Liver (tissue), 10 donors: ENCODE measurements at places on chromosomes 1 and 21. TPM values are rescaled to one million over a fixed set of nuclear protein-coding genes. Genes with fewer than 3 reads are reported as not detected.
A peak's percentile ranks its signal among the peaks of the same experiment; 100 is the strongest.

GRCh38 chr1:107009281-107009680, 47.2 kb upstream of the PRMT6 start:
- no peak overlapping the region for H3K4me3 ChIP-seq
- H3K4me1 ChIP-seq = no peaks in the 10 kb centered on the region
- no peak overlapping the region for H3K27ac ChIP-seq
- DNase-seq = no peak
- no peaks in the 10 kb centered on the region for H3K27me3 ChIP-seq

The CCDC181 gene
- 0.08 TPM for total RNA-seq

The IL19 gene
- total RNA-seq = not detected

The OR2T2 gene
- total RNA-seq = not detected

DNA sequence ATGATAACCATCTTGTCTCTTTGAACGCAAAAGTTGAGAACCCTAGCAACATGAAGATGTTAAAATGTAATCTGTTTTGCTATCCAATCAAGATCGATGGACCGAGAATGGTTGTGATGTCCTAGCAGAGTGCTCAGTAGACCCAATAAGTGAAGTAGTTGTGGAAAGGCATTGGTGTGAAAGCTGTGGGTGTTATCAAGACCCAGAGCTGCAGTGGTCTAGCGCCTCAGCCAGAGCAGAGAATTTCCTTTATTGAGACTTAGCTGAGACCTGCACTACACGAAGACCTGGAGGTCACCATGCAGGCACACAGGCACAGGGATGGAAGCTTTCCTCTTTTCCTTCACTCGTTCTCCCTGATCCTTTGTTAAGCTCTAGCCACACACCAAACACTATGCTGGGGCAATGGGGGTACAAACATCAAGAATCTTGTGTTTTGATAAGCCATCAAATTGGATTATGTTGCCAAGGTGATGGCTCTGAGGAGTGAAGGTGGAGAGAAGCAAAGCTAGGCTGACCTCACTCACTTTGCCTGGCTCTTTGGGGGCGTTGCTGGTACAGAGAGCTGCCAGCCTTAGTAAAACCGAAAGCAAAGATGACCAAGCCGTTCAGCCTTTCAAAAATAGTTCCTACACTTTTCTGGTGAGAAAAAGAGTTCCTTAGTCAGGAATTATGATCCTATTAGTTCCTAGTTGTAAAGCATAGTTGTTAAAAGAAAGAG, 24.1 kb downstream of the METTL13 start:
- no peaks in the 10 kb centered on the region for H3K4me1 ChIP-seq
- DNase-seq = no peak
- H3K27me3 ChIP-seq = no peaks in the 10 kb centered on the region
- H3K36me3 ChIP-seq = no peaks in the 10 kb centered on the region
- H3K27ac ChIP-seq = no peak overlapping the region

The NUDT4B gene
- 21.0 TPM for total RNA-seq

DNA sequence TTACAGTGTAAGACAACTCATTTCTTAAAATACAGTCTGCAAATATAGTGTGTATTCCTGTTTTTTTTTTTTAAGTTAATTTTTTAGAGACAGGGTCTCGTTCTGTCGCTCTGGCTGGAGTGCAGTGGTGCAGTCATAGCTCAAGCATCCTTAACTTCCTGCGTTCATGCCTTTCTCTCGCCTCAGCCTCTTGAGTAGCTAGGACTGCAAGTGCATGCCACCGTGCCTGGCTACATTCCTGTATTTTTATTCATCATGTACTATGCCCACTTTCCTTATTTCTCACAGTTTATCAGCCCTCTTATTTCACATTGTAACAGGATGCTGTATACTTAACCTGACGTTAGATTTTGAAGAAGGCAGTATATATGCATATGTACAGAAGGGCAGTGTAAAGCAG, 26.7 kb downstream of the MIER1 start:
- no peaks in the 10 kb centered on the region for H3K27me3 ChIP-seq
- H3K36me3 ChIP-seq = peaks cover 9% of the 10 kb centered on the region
- no peaks in the 10 kb centered on the region for H3K4me1 ChIP-seq
- H3K27ac ChIP-seq = no peak overlapping the region

DNA sequence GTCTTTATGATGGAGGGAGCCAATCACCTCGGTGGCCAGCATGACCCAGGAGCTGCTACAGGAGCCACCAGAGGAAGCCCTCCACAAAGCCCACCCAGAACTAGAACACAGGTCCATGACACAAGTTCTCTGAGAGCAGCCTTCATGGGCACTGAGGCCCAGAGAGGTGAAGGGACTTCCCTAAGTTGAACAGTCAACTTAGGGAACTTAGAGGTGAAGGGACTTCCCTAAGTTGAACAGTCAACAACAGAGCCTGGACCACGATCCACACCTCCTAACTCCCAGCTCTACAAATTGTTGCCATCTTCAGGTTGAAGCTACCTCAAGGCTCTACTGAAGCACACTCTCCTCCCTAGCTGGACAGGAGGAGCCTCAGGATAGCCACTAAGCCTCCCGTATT, 132.7 kb downstream of the CCDC185 start:
- H3K27ac ChIP-seq = no peak overlapping the region

DNA sequence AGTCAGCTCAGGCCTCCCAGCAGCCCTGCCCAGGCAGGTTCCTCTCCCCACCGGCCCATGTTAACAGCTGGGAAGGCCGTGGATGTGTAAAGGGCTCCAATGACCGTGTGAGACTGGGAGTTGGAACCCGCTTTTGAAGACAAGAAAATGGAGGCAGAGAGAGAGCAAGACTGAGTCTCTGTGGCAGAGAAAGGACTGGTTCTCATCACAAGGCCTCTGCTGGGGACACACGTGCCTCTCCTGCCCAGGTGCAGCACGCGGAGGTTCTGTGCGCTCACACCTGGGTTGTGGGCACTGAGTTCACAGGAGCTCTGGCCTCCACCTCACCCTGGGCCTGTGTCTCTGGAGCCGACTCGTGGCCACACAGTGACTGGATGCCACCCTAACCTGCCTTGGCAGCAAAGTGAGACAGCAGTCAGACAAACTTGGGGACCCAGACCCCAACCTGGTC, 27.0 kb downstream of the RUNX3 start:
- no peaks in the 10 kb centered on the region for H3K4me1 ChIP-seq
- no peak overlapping the region for H3K27ac ChIP-seq
- no peak overlapping the region for H3K4me3 ChIP-seq
- no peaks in the 10 kb centered on the region for H3K36me3 ChIP-seq
- no peak for DNase-seq

The FAAH gene
- total RNA-seq = 4.3 TPM

GRCh38 chr1:69993810-69994209, 211.6 kb downstream of the LRRC40 start:
- no peak overlapping the region for H3K4me3 ChIP-seq
- no peaks in the 10 kb centered on the region for H3K36me3 ChIP-seq
- no peak overlapping the region for H3K27ac ChIP-seq
- no peak for DNase-seq
- H3K27me3 ChIP-seq = no peaks in the 10 kb centered on the region

The SELENBP1 gene
- total RNA-seq = 152 TPM

- H3K27ac ChIP-seq = no peak overlapping the region
- peaks cover 10% of the 10 kb centered on the region for H3K4me1 ChIP-seq
- H3K4me3 ChIP-seq = no peak overlapping the region
- H3K36me3 ChIP-seq = no peaks in the 10 kb centered on the region
- H3K27me3 ChIP-seq = peaks cover 7% of the 10 kb centered on the region
Measured at GRCh38 chr1:181318022-181318857, 165.1 kb upstream of the CACNA1E start.

DNA sequence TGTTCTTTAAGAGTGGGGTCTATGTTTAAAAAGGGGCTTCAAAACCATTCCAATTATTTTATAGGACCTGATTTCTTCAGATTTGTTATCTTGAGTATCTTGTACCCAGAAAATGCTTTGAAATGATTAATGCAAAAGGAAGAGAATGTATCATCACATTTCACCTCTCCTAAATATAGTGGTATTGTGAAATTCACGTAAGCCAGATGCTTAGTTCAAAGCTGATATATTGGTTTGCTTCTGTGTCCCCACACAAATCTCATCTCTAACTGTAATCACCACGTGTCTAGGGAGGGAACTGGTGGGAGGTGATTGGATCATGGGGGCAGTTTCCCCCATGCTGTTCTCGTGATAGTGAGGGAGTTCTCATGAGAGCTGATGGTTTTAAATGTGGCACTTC, 8.5 kb downstream of the SOAT1 start:
- no peak overlapping the region for H3K4me3 ChIP-seq
- H3K36me3 ChIP-seq = peaks cover 14% of the 10 kb centered on the region
- H3K4me1 ChIP-seq = peaks cover 5% of the 10 kb centered on the region
- H3K27me3 ChIP-seq = no peaks in the 10 kb centered on the region

DNA sequence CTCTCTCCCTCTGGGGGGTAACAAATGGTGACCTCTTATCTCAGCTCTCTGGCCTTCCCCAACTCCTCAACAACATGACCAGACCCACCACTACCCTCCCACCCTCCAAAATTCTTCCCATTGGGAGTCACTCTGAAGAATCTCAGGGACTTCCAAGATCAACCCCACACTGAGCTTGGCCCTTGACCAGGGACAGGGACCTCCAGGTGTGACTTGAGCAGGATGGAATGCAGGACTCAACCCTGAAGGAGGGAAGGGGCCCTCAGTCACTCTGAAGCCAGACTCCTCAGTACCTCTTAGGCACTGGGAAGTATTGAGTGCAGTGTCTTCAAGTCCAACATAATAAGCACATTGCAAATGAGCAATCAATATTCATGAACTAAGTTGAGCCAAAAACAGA, 1.9 kb downstream of the CASQ1 start:
- no peaks in the 10 kb centered on the region for H3K36me3 ChIP-seq
- no peak overlapping the region for H3K4me3 ChIP-seq
- peaks cover 2% of the 10 kb centered on the region for H3K4me1 ChIP-seq
- H3K27ac ChIP-seq = no peak overlapping the region
- DNase-seq = no peak

GRCh38 chr1:52579415-52579814, 22.8 kb upstream of the GPX7 start:
- no peaks in the 10 kb centered on the region for H3K27me3 ChIP-seq
- no peak overlapping the region for H3K27ac ChIP-seq
- no peak for DNase-seq

DNA sequence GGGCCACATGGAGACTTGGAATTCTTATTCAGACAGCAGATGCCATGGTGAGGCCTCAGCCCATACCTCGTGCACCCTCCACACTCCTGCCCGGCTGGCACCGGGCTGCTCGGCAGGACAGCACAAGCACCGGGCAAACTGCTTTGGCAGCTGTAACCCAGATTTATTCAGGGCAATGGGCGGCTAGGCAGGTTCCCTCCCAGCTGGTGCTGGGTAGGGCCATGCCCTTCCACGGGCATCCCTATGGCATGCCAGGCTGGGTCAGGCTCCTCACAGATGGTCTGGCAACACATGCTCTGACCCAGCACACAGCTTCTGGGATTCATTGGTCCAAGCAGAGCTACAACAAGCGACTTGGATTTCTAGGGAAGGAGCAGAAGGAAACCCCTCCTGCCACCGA, 53.4 kb downstream of the ATP1A1 start:
- no peaks in the 10 kb centered on the region for H3K36me3 ChIP-seq
- no peak overlapping the region for H3K27ac ChIP-seq
- no peak for DNase-seq

DNA sequence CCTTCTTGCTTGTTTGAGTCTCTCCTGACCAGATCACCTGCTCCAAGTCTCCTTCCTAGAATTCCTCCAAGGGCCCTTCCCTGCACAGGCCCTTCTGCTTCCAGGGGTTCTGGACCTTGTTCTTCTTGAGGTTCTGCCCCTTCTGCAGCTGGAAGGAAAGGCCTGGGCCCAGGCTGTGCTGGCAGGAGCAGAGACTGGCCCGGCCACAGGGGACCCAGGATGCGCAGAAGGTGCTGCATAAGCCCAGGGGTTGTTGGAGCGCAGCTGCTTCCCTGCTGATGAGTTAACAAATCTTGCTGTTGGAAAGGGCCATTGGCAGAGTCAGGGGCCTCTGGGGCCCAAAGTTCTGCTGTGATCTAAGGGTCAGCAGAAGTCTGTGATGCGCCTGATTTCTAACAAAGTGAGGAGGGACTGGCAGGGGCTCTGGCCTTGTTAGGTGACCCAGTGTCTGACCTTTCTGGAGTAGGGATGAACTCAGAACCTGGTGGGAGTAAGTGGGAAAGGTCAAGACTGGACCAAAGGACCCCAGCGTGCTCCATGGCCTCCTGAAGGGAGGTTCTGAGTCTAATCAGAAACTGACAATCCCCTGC, 509.8 kb downstream of the PTPRU start:
- H3K4me3 ChIP-seq = no peak overlapping the region
- H3K27me3 ChIP-seq = no peaks in the 10 kb centered on the region
- H3K36me3 ChIP-seq = no peaks in the 10 kb centered on the region
- no peak for DNase-seq

GRCh38 chr1:74426208-74426937, 86.0 kb downstream of the LRRC53 start:
- H3K4me3 ChIP-seq = no peak overlapping the region
- DNase-seq = no peak
- H3K36me3 ChIP-seq = no peaks in the 10 kb centered on the region
- H3K4me1 ChIP-seq = no peaks in the 10 kb centered on the region
- H3K27ac ChIP-seq = no peak overlapping the region

- no peak overlapping the region for H3K4me3 ChIP-seq
- H3K27me3 ChIP-seq = no peaks in the 10 kb centered on the region
- H3K4me1 ChIP-seq = peaks cover 6% of the 10 kb centered on the region
- no peak overlapping the region for H3K27ac ChIP-seq
- no peak for DNase-seq
- H3K36me3 ChIP-seq = no peaks in the 10 kb centered on the region
Measured at GRCh38 chr1:152932170-152932811, 14.7 kb upstream of the SPRR5 start.

- no peaks in the 10 kb centered on the region for H3K36me3 ChIP-seq
- peaks cover 23% of the 10 kb centered on the region for H3K4me1 ChIP-seq
- no peaks in the 10 kb centered on the region for H3K27me3 ChIP-seq
- no peak for DNase-seq
- H3K27ac ChIP-seq = peak overlapping the region; percentile 75
- peak overlapping the region; percentile 68 for H3K4me3 ChIP-seq
Measured at GRCh38 chr1:151147132-151147503, 687 bp upstream of the SEMA6C start.

DNA sequence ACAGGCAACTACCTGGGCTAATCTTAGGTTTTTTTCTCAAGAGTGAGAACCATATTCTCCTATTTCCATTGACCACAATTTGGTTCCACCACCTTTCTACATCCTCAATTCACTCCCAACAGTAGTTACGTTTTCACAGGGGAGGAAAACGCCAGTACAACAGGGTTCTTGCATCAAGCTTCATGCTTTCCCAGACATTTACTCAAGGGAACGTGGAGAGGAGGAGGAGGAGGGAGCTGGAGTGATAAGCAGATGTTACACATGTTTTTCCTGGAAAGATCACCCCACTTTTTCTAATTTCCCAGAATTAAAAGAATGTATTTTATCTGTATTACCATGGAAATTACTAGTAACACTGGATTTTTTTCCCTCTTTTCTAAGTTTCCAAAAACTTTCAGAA, 58.3 kb downstream of the RGS5 start:
- no peaks in the 10 kb centered on the region for H3K27me3 ChIP-seq
- no peak overlapping the region for H3K27ac ChIP-seq
- no peaks in the 10 kb centered on the region for H3K36me3 ChIP-seq
- H3K4me3 ChIP-seq = no peak overlapping the region

DNA sequence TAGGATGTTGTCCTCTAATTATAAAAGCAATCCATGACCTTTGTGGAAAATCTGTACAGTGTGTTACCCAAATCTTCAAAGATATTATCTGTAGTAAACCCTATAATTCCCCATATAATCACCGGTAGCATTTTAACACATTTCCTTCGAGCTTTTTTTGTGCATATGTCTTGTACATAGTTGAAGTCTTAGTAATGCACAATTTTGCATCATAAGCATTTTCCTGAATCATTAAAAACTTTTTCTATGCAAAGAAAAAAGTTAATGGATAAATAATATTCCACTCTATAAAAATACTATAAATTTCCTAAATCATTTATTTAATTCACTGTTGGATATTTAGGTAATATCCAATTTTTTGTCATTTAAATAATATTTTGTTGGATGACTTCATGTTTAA, 201.7 kb downstream of the RRAGC start:
- no peak for DNase-seq
- H3K36me3 ChIP-seq = no peaks in the 10 kb centered on the region
- no peaks in the 10 kb centered on the region for H3K27me3 ChIP-seq
- no peak overlapping the region for H3K27ac ChIP-seq
- no peak overlapping the region for H3K4me3 ChIP-seq
